Motor neuron (in vitro differentiated cells): ENCODE measurements at places on chromosomes 7 and 10. TPM values are rescaled to one million over a fixed set of nuclear protein-coding genes. Genes with fewer than 3 reads are reported as not detected.

CCDC7 gene
- total RNA-seq = 4.1 and 5.4 TPM in 2 replicates

ANKRD1 gene
- 0.11 TPM in 1 of 2 replicates, not detected in the other for total RNA-seq

ARMH3 gene
- total RNA-seq = 13.7 and 15.8 TPM in 2 replicates

ERVW-1 gene
- 1.7 and 3.3 TPM in 2 replicates for total RNA-seq

PHTF2 gene
- 17.8 and 19.6 TPM in 2 replicates for total RNA-seq

ATOH7 gene
- total RNA-seq = 0.69 and 1.3 TPM in 2 replicates

DNA sequence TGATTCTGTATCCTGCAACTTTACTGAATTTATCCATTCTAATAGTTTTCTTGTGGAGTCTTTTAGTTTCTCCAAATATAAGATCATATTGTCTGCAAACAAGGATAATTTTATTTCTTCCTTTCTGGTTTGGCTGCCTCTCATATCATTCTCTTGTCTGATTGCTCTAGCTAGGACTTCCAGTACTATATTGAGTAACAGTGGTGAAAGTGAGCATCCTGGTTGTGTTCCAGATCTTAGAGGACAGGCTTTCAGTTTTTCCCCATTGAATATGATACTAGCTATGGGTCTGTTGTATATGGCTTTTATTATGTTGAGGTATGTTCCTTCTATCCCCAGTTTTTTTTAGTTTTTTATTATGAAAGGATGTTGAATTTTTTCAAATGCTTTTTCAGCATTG is 28.2 kb downstream of the KLHL7 start:
- no peak for ATAC-seq

DNA sequence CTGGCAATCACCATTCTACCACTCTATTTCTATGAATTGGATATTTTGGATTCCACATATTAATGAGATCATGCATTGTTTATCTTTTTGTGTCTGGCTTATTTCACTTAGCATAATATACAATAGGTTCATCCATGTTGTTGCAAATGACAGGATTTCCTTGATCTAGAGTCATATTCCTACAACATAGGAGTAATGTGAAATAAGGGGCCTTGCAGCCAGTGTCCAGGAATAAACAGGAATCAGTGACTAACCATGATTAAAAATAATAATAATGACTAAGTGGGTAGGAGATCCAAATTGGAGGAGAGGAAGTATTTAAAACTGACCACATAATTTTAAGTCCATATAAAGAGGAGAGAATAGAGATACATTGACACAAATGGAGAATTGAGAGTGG is 49.9 kb downstream of the SCIN start:
- ATAC-seq = no peak

DNA sequence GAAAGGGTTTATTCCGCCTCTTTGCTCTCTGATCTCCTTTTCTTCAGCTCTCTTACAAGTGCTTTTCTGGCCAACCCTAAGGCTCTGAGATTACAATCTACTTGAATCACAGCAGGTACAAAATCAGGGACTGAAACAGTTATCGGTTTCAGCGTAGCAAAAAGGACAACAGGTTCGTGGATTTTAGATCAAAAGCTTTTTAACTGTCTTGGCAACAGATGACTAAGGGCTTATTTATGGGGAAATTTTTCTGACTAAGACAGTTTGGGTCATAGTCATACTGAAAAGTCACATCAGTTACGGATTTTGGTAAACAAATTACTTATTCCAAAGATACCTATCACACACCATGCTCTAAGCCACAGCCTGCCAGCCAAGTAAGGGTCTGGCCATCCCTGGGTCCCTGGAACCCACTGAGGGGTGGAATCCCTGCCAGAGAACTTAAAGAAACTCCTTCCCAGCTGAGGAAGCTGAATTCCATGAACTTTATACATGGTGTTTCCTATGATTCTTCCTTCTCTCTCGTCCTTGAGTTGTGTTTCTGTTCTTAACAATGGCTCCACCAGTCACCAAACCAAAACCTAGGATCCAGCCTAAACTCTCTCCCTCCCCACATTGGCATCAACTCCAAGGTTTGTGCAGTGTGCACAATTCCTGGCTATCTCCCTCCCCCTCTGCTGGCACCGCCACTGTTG is 169.3 kb downstream of the FAM107B start:
- no peak for ATAC-seq

- ATAC-seq = no peak
These were observed 4.6 kb downstream of the TET1 start for GRCh38 chr10:68564712-68565111.

DNA sequence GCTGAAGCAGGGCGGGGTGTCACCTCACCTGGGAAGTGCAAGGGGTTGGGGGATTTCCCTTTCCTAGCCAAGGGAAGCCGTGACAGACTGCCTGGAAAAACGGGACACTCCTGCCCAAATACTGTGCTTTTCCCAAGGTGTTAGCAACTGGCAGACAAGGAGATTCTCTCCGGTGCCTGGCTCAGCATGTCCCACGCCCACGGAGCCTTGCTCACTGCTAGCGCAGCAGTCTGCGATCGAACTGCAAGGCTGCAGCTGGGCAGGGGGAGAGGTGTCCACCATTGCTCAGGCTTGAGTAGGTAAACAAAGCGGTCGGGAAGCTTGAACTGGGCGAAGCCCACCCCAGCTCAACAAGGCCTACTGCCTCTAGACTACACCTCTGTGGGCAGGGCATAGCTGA is 80.9 kb upstream of the DNAJB12 start:
- ATAC-seq = no peak

DNA sequence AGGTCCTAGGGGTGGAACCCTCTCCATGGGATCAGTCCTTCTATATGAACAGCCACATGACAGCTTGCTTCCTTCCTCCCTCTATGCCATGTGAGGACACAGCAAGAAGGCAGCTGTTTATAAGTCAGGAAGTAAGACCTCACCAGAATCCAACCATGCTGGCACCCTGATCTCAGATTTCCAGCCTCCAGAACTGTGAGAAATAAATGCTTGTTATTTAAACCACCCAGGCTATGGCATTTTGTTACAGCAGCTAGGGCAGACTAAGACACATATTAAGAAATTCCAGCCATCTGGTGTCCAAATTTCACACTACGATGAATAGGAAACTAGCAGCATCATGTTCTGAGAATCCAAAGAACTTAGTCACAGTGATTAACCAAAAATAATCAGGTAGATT is 140.1 kb downstream of the ZFAND4 start:
- ATAC-seq = no peak

DNA sequence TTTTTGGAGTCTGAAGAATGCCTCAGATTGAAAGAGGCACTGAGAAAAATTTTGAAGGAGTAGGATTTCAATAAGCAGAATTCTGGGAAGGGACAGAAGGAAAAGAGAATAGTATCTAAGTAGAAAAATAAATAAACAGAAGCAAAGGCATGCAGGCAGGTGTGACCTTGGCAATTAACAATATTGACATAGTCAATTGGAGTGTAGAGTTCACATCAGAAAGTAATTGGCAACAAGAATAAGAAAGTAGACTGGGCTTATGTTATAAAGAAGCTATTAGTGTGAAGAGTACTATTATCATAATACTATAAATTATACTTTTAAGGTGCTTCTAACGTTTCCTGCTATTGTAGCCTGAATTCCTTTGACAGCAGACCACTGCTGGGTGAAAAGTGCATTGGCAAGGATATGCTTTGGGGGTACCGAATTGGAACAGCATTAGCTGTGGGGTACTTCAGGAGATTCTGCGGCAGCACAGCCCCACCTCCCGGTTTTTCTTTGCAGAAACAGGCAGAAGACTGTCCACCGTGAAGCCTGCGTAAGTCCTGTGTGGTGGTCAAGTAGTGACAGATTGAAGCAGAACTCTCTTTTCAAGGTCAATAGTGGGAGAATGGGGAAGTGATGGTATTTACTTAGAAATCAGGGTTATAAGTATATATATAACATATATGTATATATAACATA is 357.0 kb downstream of the THSD7A start:
- ATAC-seq = no peak

DNA sequence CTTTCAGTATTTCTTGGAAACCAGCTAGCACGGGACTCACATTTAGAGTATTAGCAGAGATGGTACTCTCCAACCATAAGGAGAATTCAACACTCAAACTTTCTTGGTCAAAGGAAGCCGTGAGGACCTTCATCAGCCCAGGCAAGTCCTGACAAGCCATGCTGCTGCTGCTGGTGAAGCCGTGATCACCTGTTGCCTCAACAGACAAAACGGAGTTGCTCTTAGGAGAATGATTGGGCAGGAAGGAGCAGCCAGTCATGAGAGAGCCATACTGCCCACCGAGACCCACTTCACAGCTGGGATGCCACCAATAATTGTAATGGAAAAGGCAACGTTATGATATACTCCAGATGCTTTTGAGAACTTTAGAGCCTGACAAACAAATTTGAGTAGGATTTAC is 60.8 kb upstream of the PLPP4 start:
- no peak for ATAC-seq

DNA sequence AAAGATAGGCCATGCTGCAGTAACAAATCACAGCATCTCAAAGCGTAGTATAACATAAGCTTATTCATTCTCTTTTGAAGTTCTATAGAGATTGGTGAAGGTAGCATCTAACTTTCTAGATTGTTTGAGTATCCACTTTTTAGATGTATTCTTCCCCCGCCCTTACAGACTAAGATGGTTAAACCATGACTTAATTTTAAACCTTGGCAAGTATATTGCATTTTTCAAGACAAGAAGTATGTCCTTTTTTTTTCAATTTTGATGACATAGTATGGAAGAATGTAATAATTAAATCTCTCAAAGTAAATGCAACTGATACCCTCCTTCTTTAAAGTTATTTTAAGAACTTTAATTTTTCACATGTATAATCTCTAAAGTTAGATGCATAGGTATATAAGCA is 190.0 kb downstream of the KCND2 start:
- no peak for ATAC-seq

DNA sequence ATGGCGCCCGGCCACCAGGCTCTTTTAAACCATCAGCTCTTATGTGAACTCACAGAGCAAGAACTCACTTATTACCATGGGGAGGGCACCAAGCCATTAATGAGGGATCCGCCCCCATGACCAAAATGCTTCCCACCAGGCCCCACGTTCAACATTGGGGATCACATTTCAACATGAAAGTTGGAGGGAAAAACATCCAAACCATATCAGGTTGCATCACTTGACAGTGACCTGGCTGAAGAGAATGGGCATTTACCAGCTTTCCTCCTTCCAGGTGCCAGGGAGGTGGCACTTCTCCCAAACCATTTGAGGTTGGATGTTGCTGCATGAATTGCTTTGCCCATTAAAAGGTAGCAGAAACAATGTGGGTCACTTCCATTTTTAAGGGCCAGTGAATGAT is 115.6 kb upstream of the TNS3 start:
- ATAC-seq = no peak

GRCh38 chr10:97117372-97117771 is 68.4 kb downstream of the SLIT1 start:
- no peak for ATAC-seq

- ATAC-seq = no peak
These were observed 97.3 kb downstream of the PTPRN2 start for GRCh38 chr7:158490171-158490782.

DNA sequence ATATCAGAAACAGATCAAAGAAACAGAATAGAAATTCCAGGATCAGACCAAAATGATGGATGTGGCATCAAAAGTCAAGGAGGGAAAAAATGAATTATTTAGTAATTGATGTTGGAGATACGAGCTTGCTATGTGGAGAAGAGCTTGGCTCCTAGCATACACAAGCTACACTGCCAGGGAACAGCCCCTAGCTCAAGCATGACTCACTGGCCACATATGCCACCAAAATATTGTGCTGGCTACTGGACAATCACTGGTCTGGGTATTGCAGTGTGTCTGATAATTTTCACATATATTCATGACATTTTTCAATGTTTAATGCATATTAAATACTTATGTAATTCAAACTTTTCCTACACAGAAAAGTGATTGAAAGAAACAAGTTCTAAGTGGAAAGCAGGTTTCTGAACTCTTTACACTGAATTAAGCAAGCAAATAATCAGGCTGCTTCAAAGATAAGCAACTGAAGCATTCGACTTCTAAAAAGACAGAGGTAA is 59.3 kb downstream of the OAT start:
- no peak for ATAC-seq
